ENCODE measurements at places on chromosomes 16 and 17.

- DNase-seq: no peak
Observed at GRCh38 chr17:44387804-44388203, 1.6 kb downstream of the ITGA2B start.

- DNase-seq: no peak
Observed at GRCh38 chr16:11354407-11354732, 9.1 kb downstream of the RMI2 start.

DNA sequence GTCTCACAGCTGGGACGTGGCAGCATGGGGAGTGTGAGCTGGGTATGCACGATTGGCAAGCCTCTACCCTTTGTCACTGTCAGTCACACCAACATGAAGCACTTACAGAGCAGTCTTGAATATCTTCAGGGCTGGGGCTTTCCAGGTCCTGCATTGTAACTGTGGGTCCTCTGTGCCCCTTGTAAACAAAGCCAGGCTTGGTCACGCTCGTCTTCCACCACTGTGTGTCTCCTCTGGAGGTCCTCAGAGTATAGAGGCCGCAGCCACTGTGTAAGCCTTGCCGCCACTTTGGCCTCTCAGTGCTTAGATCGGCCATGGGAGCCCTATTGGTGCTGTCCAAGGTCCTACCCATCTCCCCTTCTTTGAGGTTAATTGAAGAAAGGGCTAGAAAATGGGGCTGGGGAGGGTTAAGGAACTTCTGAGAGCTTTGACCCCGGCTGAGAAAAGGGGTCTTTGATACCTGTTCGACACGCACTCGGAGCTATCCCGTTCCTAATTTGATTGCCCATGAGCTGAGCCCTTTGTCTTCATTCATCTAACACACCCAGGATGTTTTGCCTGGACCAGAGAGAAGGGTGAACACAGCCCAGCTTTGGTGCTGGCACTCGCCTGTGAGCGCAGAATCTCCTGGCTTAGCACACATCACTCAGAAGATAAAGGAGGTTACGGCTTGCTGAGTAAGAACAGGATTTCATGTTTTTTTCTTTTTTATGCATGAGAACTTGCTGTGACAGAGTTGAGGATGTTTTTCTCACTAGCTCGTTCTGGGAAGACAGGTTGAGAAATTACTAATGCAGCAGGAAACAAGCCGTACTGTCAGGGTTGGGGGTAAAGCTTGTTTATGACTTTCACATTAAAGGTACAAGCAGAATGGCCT is 267.9 kb downstream of the CPPED1 start:
- DNase-seq: no peak

GRCh38 chr16:28587386-28587785 is 9.5 kb downstream of the SULT1A2 start:
- no peak for DNase-seq

- DNase-seq: no peak
Observed at GRCh38 chr16:65015599-65015998, 106.3 kb downstream of the CDH11 start.

DNA sequence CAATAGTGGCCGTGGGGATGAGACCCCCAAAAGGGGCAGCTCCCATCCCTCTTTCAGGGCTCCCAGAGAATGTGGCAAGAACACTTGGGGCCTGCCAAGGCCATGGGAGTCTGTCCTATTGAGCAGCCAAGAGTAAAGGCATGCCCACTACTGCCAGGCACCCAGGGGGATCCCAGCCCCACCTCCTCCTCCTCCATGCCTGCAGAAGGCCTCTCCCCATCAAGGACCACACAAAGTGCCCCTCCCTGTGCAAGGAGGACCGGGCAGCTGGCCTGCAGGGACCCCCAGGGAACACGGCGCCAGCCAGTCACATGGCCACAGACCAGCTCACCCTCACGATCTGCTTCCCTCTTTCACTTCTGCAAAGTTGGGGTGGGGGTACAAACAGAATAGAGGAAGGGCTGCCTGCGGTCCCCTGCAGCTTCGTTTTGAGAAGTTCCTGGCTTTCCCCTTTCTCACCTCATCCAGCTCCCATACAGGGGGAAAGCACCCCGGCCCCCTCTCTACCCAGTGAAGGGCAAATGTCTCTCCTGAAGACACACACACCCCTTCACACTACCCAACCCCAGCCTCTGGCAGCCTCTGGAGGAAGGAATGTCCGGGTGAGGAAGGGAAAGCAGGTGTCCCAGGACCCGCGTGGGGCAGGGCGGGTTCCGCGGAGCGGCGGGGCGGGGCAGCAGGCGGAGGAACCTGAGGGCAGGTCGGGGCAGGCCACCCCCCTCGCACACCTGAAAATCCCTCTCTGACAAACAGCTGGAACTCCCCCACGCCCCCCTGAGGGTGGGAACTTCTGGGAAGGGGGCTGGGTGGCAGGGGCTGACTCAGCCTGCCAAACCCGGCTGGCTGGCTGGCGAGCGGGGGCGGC is 2.0 kb downstream of the PPP1R9B start:
- DNase-seq: peak; percentile 31

All from AG10803 (cell line).